ENCODE measurements at places on chromosomes 12 and 14.

DNA sequence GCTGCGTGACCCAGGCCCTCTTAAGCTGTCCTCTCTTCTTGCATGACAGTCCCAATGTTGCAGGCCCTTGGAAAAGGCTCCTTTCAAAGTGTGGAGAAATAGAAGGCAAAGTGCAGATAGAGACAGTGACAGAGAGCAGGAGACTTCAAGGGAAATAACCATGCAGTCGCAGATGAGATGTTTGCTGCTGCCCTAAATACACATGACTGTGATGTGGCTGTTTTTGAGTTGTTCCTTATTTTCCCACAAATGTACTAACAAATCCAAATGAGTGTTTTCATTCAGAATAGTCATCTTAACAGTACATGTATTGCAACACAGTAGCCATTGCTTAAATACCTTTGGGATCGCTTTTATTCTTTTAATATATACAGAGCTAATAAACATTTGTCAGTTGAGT lies 101.6 kb downstream of the SLC15A5 start:
- no peak for DNase-seq

- no peak for DNase-seq
These were observed 57.5 kb downstream of the PTHLH start for GRCh38 chr12:27915021-27915420.

- no peak for DNase-seq
These were observed 22.1 kb upstream of the SFSWAP start for GRCh38 chr12:131688845-131689154.

- no peak for DNase-seq
These were observed 21.6 kb downstream of the C12orf71 start for GRCh38 chr12:27060740-27061139.

DNA sequence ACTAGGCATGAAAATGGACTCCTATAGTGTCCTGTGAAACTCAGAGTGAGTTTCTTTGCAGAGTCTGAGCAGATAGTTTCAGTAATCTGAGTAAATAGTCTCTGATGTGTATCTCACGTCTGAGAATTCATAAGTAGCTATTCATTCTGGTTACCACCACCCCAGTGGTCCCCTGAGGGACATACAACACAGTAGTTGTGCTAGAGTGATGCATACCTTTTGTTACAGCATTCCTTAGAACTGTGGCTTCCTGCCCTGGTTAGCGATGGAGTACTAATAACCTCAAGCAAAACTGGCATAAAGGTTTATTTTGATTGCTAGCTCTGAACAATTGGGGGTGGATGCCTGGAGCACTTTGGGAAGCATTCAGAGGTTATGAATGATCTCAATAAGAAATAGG lies 114.7 kb downstream of the DAAM1 start:
- no peak for DNase-seq

GRCh38 chr12:107864235-107864634 lies 89.7 kb downstream of the ASCL4 start:
- no peak for DNase-seq

GRCh38 chr14:82562881-82563280 lies 1029.2 kb upstream of the SEL1L start:
- no peak for DNase-seq

GRCh38 chr14:77039285-77040058 lies 11.0 kb upstream of the IRF2BPL start:
- no peak for DNase-seq

DNA sequence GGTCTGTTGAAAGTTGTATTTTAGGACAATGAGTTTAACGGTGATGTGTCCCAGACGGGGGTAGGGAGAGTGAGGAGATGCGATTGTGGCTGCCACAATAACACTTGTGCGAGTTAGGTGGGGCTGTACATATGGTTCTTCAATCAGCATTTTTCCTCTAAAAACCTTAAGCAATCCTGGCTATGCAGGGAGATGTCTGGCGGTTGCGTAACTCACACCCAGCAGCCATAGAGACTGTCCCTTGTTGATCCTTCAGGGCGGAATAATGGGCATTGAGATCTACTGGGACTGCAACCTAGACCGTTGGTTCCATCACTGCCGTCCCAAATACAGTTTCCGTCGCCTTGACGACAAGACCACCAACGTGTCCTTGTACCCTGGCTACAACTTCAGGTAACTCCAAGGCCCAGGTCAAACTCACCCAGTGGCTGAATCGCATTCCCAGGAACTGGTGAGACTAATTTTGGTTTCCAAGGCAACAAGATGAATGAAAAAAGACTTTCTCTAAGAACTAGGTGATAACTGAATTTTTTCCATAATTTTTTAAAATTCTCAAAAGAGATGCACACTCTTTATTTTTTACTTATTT lies 34.6 kb downstream of the P2RX7 start:
- DNase-seq: no peak

DNA sequence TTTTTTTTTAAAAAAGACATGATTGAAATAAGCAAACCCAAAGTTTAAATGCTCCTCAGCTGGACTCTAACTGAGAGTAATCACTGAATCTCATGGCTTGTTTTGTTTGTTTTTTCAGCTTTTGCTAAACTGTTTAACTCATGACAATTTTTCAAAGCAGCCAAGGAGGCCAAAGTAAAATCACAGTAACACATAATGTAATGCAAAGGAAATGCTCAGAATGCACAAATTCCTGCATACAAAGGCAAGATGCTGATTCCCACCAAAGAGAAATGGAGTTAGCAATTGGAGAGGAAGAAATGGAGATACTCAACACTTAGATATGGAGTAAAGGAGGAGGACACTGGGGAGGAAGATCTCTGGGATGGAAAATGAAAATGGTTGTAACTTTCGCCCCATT lies 126.2 kb upstream of the SOX5 start:
- no peak for DNase-seq

DNA sequence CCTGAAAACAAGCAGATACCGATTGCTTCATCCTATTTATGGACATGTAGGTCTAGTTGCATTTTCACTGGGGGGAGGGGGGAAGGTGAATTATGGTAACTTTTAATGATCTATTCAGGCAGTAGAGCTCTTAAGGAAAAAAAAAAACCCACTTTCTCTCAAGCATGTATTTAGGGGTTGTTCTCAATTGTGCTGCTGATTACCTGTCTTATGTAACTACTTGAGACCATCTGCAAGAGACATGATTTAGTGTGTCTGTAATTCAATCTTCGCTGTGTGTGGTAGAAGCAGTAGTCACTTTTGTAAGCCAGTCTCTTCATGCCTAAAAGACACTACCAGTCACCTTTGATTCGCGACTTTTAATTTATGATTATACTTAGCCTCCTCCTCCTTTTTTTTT lies 8.9 kb downstream of the CALM1 start:
- DNase-seq: no peak

- peak; percentile 82 for DNase-seq
These were observed 15.1 kb upstream of the PLEK2 start for GRCh38 chr14:67426983-67427606.

GRCh38 chr12:108918206-108918605 lies 38.3 kb downstream of the DAO start:
- DNase-seq: no peak

- no peak for DNase-seq
These were observed 163.6 kb upstream of the PARP11 start for GRCh38 chr12:4036671-4037271.

DNA sequence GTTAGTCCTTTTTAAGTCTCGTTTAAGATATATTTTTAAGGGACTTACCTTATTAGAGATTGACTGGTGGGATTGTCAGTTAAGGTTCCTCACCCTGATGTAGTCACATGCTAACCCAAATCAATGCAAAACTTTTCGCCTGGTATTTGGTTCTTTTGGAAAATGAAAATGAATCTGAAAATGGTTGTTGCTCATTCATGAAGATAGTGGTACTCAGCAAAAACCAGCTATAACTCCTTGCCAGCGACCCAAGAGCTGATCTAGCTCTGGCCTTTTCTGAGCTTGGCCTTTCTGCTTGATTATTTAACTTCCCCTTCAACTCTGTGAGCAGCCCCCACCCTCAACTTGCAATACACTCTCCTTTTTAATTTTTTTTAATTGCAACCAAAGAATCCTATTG lies 85.0 kb upstream of the GTF2A1 start:
- DNase-seq: no peak

GRCh38 chr12:5178571-5178970 lies 134.9 kb downstream of the KCNA5 start:
- DNase-seq: no peak

GRCh38 chr14:50530358-50530757 lies 2.0 kb downstream of the MAP4K5 start:
- DNase-seq: no peak

GRCh38 chr12:47779301-47779942 lies 6.4 kb downstream of the SLC48A1 start:
- DNase-seq: peak; percentile 93

DNA sequence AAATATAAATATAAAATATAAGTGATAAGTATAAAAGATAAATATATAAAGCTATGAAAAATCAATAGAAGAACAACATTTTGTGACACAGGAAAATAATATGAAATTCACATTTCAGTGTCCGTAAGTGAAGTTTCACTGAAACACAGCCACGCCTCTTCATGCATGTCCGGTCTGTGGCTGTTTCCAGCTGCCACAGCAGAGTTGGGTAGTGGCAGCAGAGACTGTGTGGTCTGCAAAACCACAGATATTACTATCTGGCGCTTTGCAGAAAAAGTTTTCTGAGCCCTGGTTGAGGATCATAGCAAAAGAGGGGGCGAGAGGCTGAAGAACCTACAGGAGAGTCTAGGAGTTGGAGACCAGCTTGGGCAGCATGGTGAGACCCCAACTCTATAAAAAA lies 780 bp downstream of the SERPINA4 start:
- no peak for DNase-seq

DNA sequence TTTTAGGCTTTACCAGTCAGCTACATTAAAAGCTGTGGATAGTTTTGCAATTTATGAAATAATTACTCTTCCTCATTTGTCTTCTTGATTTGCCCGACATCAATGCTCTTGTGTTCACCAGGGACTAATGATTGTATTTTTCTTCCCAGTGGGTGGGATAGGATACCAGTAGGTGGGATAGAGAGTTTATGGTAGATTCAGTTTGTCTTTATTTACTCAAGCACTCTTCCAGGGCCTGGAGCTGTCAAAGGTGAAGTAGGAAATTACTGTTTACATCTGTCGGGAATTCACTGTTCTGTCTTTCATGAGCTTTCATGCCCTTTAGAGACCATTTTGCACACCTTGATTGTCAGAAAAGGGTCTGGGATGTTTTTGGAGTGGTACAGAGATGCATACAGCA lies 36.6 kb downstream of the ETV6 start:
- no peak for DNase-seq

DNA sequence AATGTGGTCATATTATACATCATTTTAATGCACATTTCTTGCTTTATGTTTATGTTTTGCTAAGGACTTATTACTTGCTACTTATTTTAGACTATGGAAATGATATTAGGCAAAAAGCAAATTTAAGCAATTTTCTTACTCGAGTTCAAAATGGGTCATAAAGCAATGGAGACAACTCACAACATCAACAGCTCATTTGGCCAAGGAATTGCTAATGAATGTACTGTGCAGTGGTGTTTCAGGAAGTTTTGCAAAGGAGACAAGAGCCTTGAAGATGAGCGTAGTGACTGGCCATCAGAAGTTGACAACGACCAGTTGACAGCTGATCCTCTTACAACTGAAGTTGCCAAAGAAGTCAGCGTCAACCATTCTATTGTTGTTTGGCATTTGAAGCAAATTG lies 831.8 kb upstream of the SEL1L start:
- no peak for DNase-seq
